ENCODE measurements at places on chromosomes 6 and 20.

DNA sequence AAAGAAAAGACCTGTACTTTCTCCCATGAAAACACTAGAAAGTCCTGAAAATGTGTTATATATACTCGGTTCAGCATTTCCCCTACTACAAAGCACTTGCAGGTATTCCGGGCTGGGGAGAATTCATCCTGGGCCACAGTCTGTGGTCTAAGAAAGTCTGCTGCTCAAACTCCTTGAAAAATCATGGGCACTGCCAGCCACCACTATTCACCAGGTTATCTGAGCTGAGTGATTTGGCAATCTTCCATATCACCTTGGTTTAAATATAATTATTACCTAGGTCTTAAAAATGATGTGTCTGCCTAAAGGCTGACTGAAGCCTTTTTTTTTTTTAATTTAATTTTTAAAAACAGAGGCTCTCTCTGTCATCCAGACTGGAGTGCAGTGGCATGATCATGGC is 11.3 kb downstream of the FKBP5 start:
- no peak for DNase-seq

DNA sequence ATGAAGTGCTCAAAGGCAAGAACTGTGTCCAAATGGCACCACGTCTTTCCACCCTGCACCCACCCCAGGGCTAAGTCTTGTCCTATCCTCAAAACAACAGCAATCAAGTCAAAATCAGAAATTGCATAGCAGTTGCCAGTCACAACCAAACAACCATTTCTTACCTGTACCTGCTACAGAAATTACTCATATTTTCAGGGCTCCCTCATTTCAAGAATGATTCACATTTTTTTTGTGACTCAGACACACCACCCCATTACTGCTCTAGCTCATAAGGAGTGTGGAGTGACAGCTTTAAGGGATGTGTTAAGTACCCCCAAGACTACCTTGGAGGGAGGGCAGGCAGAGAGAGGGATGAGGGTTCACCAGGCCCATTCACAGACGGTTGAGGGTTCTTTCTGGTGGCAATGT is 111.7 kb downstream of the TRERF1 start:
- no peak for DNase-seq

DNA sequence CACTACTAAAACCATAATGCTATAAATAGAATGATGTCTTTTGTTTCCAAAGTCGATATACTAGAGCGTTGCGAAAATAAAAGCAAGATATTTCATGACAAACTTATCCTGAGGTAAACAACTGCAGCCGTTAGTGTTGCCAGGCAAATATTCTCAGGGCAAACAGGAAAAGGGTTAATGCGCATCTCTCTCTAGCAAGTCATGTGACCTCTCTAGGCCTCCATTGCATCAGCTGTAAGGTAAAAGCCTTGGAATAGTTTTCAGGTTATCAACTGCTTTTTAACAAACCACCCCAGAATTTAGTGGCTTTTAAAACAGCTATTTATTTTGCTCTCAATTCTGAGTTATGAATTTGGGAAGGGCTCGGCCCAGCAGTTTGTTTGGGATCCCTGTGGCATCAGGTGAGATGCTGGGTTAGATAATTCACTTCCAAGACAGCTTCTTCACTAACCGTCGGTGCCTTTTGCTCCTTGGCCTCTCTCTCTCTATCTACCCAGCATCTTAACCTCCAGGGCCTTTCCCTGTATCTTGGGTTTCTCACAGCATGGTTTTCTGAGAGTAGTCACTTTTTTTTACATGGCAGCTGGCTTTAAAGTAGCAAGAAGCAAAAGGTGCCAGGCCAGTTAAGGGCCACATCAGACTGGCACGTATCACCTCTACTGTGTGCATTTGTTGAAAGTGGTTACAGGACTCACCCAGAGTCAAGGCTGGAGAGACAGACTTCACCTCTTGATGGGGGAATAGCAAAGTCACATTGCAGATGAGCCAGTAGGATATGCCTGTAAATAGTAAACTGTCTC is 39.2 kb upstream of the LTV1 start:
- DNase-seq = no peak

- no peak for DNase-seq
Observed at GRCh38 chr20:4230651-4231050, 215.3 kb upstream of the RNF24 start.

DNA sequence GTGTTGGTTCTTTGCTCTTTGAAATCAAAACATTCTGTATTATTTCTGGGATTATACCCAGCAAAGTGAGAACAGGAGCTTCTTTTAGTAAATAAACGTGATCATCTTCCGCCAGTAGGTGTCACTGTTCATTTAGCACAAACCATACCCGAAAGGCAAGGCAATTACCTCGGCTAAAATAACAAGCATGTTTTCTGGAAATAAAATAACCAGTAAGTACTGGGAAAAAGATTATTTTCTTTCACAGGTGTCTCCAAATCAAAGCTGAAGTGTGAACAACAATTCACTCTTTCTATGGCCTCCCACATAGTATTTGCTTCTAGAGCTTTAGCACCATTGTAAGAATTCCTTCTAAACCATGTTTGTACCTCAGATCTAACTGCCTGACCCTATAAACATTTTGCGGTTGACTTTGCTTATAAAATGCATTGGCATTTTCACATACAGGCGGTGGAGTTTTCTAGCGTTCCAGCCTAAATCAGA is 144.6 kb upstream of the AGPAT4 start:
- peak; percentile 51 for DNase-seq

DNA sequence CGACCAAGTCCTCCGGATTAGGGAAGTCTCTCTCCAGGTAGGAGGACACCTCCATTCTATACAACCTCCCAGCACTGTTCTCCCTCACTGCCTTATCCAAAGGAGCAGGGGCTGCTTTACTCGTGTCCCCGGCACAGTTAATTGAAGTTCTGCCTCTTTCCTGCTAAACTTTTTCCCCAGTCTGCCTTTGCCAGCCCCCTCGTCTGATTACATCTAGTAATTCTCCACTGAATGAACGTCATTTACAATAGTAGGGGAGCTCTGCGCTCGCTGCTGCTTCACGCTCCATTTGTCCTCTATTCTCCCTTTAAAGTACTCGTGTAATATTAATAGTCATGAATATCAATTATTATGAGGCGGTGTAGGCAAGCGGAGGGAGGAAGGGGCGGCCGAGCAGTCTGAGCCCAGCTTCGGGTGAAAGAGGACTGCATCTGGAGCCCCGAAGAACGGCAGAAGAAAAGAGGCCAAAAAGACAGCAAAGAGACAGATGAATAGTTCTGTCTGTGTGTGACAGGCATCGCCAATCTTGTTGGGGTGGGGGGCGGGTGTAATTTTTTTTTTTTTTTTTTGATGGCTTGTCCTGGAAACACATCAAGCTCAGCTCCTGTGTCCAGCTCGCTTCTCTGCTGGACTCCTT is 2.9 kb downstream of the TFAP2B start:
- no peak for DNase-seq

GRCh38 chr20:38685853-38686473 is 38.3 kb upstream of the SLC32A1 start:
- DNase-seq = peak; percentile 37

- no peak for DNase-seq
Observed at GRCh38 chr20:59123678-59124255, 39.9 kb upstream of the ZNF831 start.
